ENCODE measurements at places on chromosomes 5 and 9. TPM values are rescaled to one million over a fixed set of nuclear protein-coding genes. Genes with fewer than 3 reads are reported as not detected.
A peak's percentile ranks its signal among the peaks of the same experiment; 100 is the strongest.

DNA sequence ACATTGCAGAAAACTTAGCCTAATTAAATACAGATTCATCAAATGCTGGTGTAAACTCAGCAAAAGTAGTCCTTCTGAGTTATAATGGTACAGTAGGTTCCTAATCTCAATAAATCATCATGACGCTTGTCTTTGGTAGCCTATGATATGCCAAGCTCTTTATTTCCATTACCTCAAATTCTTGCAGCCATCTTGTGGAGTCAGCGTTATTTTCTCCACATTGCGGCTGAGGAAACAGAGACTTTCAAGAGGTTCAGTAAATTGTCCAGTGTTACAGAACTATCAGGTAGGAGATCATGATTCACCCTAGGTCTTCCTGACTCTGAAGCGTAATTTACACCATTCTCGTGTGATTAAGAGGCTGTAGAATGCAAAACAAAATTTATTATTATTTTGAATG lies 237.2 kb downstream of the PCSK5 start:
- no peak overlapping the region for H3K4me3 ChIP-seq
- no peak overlapping the region for H3K27ac ChIP-seq
- H3K27me3 ChIP-seq: no peaks in the 10 kb centered on the region
- DNase-seq: no peak
- H3K36me3 ChIP-seq: peaks cover 12% of the 10 kb centered on the region

GRCh38 chr5:39691993-39692392 lies 267.2 kb upstream of the DAB2 start:
- no peaks in the 10 kb centered on the region for H3K27me3 ChIP-seq
- no peaks in the 10 kb centered on the region for H3K4me1 ChIP-seq
- DNase-seq: no peak
- H3K27ac ChIP-seq: no peak overlapping the region
- no peaks in the 10 kb centered on the region for H3K36me3 ChIP-seq
- no peak overlapping the region for H3K4me3 ChIP-seq

DNA sequence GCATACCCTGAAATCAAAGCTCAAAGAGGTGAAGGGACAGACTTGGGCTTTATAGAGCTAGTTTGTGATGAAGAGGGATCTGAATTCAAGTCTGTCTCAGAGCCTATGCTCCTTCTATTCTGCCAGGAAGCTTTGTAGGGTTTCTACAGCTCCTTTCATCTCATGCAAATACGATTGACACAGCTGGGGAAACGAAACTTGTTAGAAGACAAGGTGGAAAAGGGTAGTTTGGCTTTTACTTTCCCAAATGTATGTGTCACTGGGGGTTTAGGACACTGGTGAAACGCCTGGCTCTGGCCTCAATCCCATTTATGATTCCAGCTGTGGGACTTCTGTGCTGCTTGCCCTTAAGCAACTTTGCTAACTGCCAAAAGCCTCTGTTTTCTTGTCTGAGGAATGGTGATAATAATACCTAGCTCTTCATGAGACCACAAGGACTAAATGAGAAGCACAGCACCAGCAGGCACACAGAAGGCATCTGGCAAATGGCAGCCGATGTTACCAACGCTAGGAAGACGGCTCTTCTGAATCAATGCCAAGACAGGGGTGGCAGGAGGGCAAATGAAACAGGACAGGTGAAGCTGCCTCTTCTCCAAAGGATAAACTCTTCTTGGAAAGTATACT lies 70.3 kb upstream of the EQTN start:
- peaks cover 2% of the 10 kb centered on the region for H3K36me3 ChIP-seq
- DNase-seq: no peak
- peaks cover 63% of the 10 kb centered on the region for H3K4me1 ChIP-seq
- peak overlapping the region; percentile 46 for H3K4me3 ChIP-seq
- no peaks in the 10 kb centered on the region for H3K27me3 ChIP-seq

OBP2B gene
- total RNA-seq: not detected

ACOT12 gene
- 0.74 TPM for total RNA-seq

KIF27 gene
- 13.3 TPM for total RNA-seq

GRCh38 chr5:154850255-154851062 lies at the start of gene FAXDC2:
Gene FAXDC2 (minus strand): TSS chr5:154850603. CDS start chr5:154838178, 12,425 bp downstream.
- H3K27ac ChIP-seq: peak within 1 kb of the TSS; percentile 95
- no peaks in the 10 kb centered on the region for H3K27me3 ChIP-seq
- H3K4me1 ChIP-seq: peaks cover 26% of the 10 kb centered on the region
- H3K36me3 ChIP-seq: no peaks in the 10 kb centered on the region
- peak; percentile 72 for DNase-seq
- H3K4me3 ChIP-seq: peak within 1 kb of the TSS; percentile 94

OR1Q1 gene
- total RNA-seq: not detected

DNA sequence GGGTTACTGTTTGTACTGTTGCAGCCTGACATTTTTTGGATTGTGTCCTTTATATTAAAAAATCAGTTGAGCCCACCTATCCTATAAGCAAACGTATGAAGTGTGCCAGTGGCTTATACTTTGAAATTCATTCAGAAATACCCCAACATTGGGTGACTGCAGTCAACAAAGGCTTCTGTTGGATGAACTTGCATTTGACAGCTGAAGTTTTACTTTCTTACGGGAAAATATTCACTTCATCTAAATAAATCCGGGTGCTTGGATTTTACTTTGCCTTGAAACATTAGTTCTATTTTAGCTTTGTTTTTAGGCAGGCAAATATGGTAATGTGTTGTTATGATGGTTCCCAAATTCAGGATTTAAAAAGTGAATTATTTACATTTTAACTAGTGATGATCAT lies 21.7 kb downstream of the EXOSC2 start:
- H3K27ac ChIP-seq: peak overlapping the region; percentile 92
- peaks cover 26% of the 10 kb centered on the region for H3K4me1 ChIP-seq
- peak overlapping the region; percentile 96 for H3K4me3 ChIP-seq
- DNase-seq: no peak
- H3K27me3 ChIP-seq: no peaks in the 10 kb centered on the region
- peaks cover under 1% of the 10 kb centered on the region for H3K36me3 ChIP-seq

GRCh38 chr9:14958989-14959388 lies 48.8 kb upstream of the FREM1 start:
- H3K27me3 ChIP-seq: no peaks in the 10 kb centered on the region
- peaks cover 16% of the 10 kb centered on the region for H3K4me1 ChIP-seq
- H3K4me3 ChIP-seq: no peak overlapping the region
- no peak for DNase-seq

DNA sequence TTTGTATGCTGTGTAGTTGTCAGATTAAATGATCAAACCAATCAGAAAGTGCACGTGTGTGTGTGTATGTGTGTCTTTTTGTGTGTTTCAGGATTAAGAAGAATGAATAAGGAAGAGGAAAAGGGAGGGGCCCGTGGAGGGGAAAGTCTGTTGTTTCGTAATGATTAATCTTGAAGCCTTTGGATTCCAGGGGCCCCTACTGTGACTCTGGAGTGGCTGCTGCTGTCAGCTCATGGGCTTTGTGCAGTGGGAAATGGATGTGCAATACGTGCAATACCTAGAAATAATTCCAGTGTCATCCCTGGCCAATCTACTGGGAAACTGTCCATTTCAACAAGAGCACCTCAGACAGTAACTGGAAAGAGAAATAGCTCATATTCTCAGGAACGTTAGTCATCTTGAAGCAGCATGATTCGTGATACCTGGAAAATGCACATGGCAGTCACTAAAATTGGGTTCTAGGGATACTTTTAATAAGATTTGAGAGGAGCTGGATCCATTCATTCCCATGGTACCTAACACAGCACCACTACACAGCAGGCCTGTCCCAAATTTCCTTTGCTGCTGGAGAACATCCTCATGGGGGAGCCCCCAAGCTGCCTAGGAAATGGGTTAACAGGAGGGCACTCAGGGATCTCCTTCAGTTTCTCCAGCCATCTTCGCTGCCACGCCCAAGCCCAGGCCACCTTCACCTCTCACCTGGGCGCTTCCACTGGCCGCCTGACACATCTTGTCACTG lies 186.3 kb downstream of the NR3C1 start:
- no peak for DNase-seq
- no peaks in the 10 kb centered on the region for H3K27me3 ChIP-seq
- H3K36me3 ChIP-seq: no peaks in the 10 kb centered on the region
- H3K4me3 ChIP-seq: peak overlapping the region; percentile 35

DNA sequence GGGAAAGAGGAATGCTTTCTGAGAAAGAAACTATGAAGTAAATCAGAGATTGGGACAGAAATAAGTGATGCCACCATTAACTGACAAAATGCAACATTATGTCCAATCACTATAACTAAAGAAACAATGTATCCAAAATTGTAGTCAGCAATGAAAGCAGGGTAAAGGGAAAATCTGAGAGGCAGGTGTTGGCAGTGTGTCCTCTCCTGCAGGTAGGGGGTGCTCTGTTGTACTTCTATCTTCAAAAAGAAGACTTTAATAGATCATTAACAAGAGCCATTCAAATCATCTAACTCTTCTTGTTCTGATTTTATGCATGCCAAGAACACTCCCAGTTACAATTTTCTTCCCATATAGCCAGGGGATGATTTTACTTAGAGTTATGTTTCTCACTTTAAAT lies 1275.7 kb downstream of the PTPRD start:
- H3K27ac ChIP-seq: no peak overlapping the region
- no peaks in the 10 kb centered on the region for H3K4me1 ChIP-seq
- no peak for DNase-seq
- no peak overlapping the region for H3K4me3 ChIP-seq
- no peaks in the 10 kb centered on the region for H3K36me3 ChIP-seq

ITK gene
- not detected for total RNA-seq

- no peak for DNase-seq
- H3K27me3 ChIP-seq: peaks cover 20% of the 10 kb centered on the region
- H3K4me3 ChIP-seq: no peak overlapping the region
- H3K27ac ChIP-seq: no peak overlapping the region
Measured at GRCh38 chr9:78072586-78073199, 41.1 kb upstream of the GNAQ start.

TAF1L gene
- total RNA-seq: not detected

DNA sequence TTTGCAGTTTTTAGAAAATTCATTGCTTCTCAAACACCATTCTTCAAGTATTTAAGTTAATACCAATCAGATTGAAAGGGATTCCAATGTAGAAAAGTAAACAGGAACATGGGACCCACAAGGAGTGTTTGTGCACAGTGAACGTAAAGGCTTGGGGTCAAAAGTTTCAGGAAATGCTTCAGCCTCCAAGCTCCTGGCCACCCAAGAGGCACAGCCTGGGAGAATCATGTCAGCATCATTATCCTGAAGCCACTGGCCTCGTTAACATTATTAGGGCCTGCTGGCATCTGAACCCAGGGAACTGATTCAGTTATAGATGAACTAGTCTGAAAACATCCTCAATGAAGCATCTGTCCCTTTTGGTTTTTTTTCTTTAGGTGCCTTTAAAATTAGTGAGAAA lies 122.9 kb downstream of the NXNL2 start:
- H3K36me3 ChIP-seq: no peaks in the 10 kb centered on the region
- H3K4me3 ChIP-seq: no peak overlapping the region
- H3K27me3 ChIP-seq: peaks cover 8% of the 10 kb centered on the region
- peaks cover 12% of the 10 kb centered on the region for H3K4me1 ChIP-seq

NXNL2 gene
- total RNA-seq: 1.8 TPM

DNA sequence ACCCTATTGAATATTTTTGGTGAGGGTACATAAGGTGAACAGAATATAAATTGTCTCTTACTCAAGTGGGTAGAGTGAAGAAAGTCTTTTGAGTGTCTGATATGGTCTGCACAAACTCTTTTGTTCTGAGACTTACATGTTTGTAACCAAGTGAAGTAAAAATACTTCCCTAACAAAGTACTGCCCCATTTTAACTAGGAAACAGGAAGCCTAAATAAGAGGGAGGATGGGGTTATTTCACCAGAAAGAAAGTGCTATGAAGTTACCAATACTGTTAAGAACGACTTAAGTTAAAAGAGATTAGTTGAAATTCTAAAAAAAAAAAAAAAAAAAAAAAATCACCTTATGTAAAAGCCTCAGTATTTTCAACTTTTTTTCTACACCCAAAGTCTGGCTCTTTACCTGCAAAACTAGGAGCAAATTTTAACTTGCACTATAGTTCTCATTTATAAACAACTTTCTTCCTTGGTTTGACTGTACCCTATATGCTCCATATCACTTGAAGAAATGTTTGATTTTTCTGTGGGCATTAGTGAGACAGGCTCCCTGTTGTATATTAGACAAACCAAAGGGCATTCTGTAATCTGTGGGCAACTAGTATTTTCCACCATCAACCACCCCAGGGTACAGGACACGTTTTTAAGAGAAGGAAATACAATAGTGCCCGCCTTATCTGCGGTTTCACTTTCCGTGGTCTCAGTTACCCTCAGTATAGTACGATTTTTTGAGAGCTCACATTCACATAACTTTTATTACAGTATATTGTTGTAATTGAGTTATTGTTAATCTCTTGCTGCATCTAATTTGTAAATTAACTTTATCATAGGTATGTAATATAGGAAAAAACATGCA lies 127.7 kb downstream of the NR3C1 start:
- peak overlapping the region; percentile 16 for H3K27ac ChIP-seq
- no peaks in the 10 kb centered on the region for H3K27me3 ChIP-seq
- H3K4me3 ChIP-seq: no peak overlapping the region
- H3K4me1 ChIP-seq: peaks cover 3% of the 10 kb centered on the region
- DNase-seq: no peak

DNA sequence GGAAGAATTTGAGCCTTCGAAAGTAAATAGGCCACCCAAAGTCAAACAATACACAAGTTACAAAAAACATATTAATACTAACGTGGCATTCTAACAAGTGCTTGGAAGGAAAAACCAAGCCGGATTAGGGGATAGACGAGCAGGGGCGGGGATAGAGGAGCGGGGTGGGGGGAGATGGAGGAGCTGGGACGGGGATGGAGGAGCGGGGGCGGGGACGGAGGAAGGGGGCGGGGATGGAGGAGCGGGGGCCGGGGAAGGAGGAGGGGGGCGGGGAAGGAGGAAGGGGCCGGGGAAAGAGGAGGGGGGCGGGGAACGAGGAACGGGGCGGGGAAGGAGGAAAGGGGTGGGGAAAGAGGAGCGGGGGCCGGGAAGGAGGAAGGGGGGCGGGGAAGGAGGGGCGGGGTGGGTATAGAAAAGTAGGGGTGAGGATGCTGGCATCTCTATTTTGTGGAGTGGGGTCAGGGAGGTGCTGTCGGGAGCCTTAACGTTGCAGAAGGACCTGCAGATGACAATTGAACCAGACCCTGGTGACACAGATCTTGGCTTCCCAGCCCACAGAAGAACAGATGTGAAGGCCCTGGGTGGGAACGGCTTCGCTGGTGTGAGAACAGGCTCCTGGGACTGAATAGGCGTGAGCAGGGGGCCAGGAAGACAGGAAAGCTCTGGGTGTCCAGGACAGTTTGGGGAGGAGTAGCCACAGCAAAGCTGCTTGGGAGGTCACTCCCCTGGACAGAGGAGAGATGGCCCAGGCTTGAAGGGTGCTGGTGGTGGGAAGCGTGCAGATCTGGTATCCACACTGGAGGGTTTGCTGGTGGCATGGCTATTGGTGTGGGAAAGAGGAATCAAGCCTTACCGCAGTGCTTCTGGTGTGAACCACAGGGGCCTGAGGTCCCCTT lies 233.3 kb upstream of the DAP start:
- DNase-seq: no peak
- H3K27me3 ChIP-seq: peaks cover 23% of the 10 kb centered on the region
- no peaks in the 10 kb centered on the region for H3K36me3 ChIP-seq
- no peak overlapping the region for H3K4me3 ChIP-seq
- no peaks in the 10 kb centered on the region for H3K4me1 ChIP-seq

DNA sequence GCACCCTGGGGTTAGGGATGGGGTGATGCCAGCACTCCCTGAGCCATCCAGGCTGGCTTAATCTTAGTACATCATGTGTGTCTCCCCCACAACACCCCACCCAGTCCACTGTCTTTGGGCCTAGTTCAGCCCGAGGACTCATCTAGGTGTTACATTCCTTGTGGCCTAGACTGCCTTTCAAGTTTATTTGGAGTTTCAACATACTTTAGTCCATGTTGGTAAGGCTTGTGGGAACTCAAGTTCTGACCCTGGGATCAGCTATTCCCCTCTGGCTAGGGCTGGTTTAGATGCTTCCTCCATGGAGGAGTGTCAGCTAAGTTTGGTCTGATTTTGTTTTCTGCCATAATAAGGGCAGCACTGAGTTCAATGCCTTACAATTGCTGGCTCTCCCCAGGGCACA lies 302.4 kb downstream of the SMARCA2 start:
- H3K27me3 ChIP-seq: no peaks in the 10 kb centered on the region
- peak overlapping the region; percentile 39 for H3K27ac ChIP-seq
- DNase-seq: no peak
- no peaks in the 10 kb centered on the region for H3K4me1 ChIP-seq

PCDHA7 gene
- total RNA-seq: 2.5 TPM
